Amygdala (tissue), 56 donors: ENCODE measurements at places on chromosomes 1 and 21.

DNA sequence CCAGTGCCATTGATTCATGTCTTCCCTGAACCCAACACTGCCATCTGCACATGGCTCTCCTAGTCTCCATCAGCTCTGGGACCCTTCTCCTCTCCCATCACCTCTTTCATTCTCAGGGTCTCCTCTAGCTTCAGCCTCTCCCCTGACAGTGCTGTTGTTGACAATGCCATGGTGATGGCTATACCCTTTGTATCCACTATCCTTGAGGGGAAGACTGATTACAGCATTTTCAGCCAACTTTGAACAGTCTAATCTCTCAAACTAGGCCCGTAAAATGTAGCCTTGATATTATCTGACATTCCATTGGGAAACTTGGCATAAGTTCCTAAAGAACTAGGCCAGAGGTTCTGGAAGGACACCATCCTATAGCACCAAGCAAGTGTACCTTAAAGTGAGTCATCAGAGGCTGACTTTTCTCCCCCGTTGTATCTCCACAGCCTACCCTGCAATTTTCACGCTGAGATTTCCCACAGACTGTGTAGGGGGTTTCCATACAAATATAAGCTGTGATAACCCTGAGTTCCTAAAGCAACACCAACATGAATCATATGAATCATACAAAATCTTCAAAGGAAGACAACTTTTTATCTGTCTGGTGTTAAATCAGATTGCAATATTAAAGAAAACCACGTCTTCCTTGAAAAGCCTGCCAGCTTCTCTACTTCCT, 5.8 kb downstream of the HAO2 start:
- DNase-seq = no peak

DNA sequence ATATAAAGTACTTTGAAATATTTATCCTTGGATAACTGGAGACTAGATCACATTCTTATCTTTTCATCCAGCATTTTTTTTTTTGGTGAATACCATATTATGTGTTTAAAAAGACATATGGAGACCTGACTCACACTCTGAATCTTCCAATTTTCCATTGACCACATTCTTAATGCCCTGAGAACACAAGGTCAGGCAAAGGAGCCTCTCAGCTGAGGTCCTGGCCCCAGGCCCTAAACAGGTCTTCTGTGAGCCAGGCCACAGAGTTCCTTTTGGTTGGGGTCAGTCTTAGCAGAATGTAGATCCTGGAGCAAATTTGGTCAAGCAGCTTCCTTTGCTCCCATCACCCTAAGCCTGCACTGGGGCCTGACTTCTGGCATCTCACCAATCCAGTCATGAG, 390.1 kb upstream of the ST6GALNAC5 start:
- DNase-seq = no peak

GRCh38 chr1:63777286-63777685, 3.5 kb downstream of the ROR1 start:
- DNase-seq = no peak

DNA sequence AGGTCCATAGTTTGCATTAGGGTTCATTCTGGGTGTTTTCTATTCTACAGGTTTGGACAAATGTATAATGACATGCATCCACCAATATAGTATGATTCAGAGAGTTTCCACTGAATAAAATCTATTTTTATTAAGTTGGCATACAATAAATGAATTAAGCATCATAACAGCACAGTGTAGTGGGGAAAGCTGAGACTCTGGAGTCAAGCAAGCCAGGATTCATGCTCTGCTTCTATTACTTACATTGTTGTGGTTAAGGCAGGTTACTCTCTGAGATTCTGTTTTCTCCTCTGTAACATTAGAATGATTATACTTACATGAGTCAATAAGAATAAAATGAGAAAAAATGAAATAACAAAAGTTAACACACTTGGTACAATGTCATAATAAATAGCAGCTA, 131.3 kb downstream of the SLC30A10 start:
- no peak for DNase-seq

GRCh38 chr1:234216116-234216703, 157.0 kb upstream of the COA6 start:
- DNase-seq = no peak

- DNase-seq = no peak
Measured at GRCh38 chr1:228161866-228162265, 3.7 kb upstream of the IBA57 start.

- no peak for DNase-seq
Measured at GRCh38 chr1:13646521-13646920, 53.5 kb upstream of the PRDM2 start.

GRCh38 chr1:111734856-111735255, 4.3 kb downstream of the INKA2 start:
- DNase-seq = no peak
